ENCODE measurements at places on chromosomes 2 and 18. TPM values are rescaled to one million over a fixed set of nuclear protein-coding genes. Genes with fewer than 3 reads are reported as not detected.

The GPC1 gene
- total RNA-seq = 14.7 TPM

The ELOA2 gene
- total RNA-seq = not detected

The QPCT gene
- total RNA-seq = 8.6 TPM

The FAM124B gene
- 4.8 TPM for total RNA-seq

The SF3B1 gene
- 230 TPM for total RNA-seq

The SEC11C gene
- 76.3 TPM for total RNA-seq

GRCh38 chr2:55088400-55088799 lies 38.1 kb upstream of the RTN4 start:
- H3K4me1 ChIP-seq = peaks cover 1% of the 10 kb centered on the region
- no peak overlapping the region for H3K27ac ChIP-seq
- no peak overlapping the region for H3K4me3 ChIP-seq
- no peaks in the 10 kb centered on the region for H3K36me3 ChIP-seq
- DNase-seq = no peak

- H3K27me3 ChIP-seq = no peaks in the 10 kb centered on the region
- no peaks in the 10 kb centered on the region for H3K4me1 ChIP-seq
- no peak overlapping the region for H3K4me3 ChIP-seq
- DNase-seq = no peak
- no peaks in the 10 kb centered on the region for H3K36me3 ChIP-seq
Observed at GRCh38 chr2:235162082-235162836, 210.4 kb downstream of the SH3BP4 start.

- H3K27me3 ChIP-seq = no peaks in the 10 kb centered on the region
- no peak overlapping the region for H3K4me3 ChIP-seq
- no peak overlapping the region for H3K27ac ChIP-seq
- no peaks in the 10 kb centered on the region for H3K36me3 ChIP-seq
- peaks cover 5% of the 10 kb centered on the region for H3K4me1 ChIP-seq
Observed at GRCh38 chr2:7440977-7441376, 523.8 kb downstream of the RNF144A start.

DNA sequence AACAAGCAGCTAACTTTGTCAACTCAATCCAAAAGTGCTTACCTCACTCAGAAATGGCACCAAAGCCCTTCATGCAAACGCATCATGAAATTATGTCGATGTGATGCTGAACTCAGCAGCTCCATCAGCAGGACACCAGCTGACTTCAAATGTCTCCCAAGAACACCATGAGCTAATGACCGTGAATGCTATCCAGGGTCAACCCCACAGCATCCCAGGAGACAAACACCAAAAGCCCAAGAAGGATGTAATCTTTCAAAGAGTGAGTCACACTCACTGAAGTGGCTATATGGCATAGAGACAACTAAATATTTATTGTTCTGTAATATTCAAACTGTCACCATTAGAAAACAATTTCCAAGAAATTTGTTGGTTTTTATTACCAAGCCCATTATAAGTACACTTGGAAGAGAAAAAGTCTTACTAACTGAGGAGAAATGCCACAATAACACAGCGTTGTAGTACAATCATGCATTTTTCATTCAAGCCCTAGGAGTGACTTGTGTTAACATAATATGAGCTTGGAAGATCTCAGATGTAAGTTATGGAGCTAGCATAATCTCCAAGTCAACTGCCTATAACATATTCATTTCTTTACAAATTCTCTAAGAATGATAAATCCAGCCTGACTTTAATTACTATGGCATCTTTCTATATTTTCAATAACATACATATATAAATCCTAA lies 165.0 kb upstream of the CCDC68 start:
- H3K4me1 ChIP-seq = no peaks in the 10 kb centered on the region
- DNase-seq = no peak
- no peaks in the 10 kb centered on the region for H3K36me3 ChIP-seq
- H3K27ac ChIP-seq = no peak overlapping the region
- no peak overlapping the region for H3K4me3 ChIP-seq

All from lower lobe of right lung (tissue), 2 donors.